ENCODE measurements at places on chromosomes 4 and X. TPM values are rescaled to one million over a fixed set of nuclear protein-coding genes. Genes with fewer than 3 reads are reported as not detected.

DNA sequence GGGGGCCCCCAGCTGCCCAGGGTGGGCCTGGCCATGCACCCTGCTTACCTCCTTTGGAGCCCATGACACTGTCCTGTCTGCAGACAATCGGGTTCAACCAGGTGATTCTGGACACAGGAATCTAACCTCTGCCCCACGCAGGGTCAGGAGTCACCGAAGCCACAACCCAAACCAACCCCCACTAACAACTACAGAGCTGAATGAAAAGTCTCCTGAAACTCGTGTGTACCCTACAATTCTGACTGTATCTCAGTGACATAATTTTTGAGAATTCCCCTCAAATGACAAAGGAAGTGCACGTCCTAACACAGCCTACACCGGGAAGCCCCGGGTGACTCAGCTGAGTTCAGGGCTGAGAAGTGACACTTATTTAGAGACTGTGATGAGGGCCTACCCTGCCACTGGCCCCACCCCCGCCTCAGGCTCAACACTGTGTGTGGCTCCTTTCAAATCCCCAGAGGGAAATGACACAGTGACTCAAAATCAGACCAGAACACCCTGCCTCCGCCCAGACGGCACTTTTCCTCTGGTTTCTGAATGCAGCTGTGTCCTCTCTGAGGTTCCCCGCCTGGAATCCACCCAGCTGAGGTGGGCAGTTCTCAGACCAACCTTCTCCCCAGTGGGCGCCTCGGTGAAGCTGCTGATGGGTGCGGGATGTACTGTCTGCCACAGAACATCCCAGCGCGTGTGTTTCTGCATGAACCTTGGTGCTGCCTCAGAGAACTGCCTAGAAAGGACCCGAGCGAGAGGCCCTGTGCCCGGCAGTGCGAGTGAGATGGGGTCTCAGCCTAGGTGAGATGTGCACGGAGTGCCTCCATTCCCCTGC lies 9.9 kb downstream of the TNIP2 start:
- no peak for DNase-seq

Gene MBTPS2
- total RNA-seq, result 10.0 TPM

Gene SMAD1
- 13.9 TPM for total RNA-seq

DNA sequence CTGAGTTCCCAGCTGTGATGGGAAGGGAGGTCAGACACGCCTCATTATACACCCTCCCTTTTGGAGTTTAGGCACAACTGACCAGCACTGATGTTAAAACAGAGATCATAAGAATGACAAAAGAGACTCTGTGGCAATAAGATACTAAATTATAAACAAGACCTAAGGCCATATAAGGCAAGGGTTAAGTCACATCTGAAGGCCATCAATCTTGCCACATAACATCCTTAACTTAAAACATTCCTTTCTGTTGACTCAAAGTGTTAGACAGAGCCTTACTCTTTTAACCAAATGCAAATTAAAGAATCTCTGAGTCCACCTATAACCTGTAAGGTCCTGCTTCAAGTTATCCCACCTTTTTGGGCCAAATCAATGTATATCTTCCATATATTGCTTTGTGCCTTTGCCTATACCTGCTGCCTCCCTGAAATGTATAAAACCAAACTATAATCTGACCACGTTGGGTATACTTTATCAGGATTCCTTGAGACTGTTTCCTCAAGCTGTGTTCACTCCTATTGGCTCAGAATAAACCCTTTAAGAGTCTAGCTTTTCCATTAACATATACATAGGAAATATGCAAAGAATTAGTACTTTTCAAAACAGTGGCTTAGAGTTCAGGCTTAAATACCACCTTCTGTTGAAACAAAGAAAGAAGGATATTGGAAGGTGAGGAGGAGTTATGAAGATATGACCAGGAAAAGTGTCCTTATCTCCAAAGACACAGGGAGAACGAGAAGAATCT lies 214.4 kb upstream of the PPP1R2C start:
- DNase-seq, result no peak

DNA sequence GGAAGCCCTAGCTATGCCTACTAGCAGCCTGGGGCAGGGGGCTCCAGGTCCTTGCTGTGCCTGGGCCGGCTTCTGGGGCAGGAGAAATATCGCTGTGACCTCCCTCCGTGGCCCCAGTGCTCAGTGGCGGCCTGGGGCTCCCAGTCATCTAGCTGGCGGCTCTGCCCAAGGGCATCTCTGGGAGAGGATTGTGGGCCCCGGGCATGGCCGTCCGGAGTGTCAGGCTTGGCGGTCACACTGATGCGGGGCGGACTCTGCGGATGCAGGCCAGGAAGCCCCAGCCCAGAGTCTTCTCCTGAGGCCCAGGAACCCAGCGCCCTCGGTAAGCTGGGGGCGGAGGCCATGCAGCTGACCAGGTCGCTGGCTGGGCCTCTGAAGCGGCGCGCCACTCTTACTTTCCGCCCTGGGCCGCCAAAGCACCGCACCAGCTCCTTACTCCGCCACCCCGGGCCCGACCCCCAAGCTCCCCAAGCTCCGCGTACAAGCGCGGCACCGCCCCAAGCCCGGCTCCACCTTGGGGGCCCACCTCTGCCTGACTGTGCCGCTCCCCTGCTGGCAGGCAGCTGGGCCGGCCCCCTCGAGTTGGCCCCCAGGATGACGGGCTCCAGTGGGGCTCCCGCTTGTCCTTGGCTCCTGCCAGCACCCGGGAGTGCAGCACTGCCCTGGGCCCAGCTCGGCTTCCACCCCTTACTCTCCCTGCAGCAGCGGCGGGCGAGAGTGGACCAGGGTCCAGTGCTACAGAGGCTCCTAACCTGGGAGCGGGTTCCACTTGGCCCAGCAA lies 720.0 kb downstream of the PCDH18 start:
- DNase-seq, result no peak

- DNase-seq, result no peak
These were observed 7.7 kb downstream of the S100P start for GRCh38 chr4:6701371-6701770.

DNA sequence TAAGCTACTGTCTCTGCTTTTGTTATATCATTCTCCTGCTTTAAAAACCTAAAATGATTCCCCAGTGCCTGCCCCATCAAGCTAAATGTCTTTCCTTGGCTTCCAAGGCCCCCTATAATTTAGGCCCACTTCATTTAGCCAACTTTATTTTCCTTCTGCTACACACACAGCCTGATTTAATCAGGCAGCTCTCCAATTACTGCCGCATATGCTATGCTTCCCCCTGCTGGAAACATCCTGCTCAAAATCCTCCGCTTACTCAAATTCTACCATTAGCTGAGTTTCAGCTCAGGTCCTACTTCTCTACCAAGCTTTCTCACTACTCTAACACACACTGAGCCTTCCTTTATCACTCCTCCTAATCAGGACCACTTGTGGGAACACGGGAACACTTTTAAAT lies 17.0 kb downstream of the LAMP2 start:
- no peak for DNase-seq

Gene CCNG2
- total RNA-seq, result 7.8 TPM

Gene C4orf50
- not detected for total RNA-seq

DNA sequence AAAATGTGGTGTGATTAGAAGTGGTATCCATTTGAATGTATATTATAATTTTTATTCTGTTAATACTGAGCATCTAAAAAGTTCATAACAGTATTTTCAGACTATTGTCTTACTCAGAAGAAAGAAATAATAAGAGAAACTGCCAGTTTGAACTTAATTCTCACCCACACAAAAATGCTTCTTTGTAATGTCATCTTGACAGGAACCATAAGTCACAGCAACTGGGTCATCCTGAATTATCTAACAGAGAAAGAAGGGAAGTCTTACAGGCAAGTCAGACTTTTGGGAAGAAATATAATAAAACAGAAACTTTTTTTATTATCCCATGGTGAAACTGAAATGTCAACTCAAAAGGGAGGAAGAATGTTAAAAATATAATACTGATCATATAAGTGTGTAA lies 83.1 kb downstream of the NDST4 start:
- no peak for DNase-seq

DNA sequence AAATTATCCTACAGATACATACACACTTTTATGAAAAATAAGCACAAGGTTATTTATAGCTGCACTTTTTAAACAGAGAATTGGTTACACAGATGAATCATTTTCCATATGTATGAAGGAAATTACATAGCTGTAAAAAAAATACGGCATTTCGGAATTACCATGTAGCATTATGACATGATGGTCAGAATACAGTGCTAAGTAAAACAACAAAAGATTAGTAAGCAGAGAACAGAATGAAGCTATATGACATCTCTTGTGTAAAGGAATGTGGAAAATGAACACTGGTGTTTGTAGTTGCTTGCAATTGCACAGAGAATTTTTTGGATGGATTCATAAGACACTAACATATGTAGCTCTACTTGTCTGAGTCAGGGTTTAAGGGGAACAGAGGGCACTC lies 1222.0 kb upstream of the PRKX start:
- no peak for DNase-seq

Gene SLC25A53
- 10.7 TPM for total RNA-seq

Gene SPANXD
- total RNA-seq, result not detected
